ENCODE measurements at places on chromosomes 5 and 9.

- no peak for DNase-seq
Observed at GRCh38 chr5:30959238-30959637, 234.2 kb upstream of the CDH6 start.

- no peak for DNase-seq
Observed at GRCh38 chr9:85264695-85265094, 477.1 kb downstream of the AGTPBP1 start.

DNA sequence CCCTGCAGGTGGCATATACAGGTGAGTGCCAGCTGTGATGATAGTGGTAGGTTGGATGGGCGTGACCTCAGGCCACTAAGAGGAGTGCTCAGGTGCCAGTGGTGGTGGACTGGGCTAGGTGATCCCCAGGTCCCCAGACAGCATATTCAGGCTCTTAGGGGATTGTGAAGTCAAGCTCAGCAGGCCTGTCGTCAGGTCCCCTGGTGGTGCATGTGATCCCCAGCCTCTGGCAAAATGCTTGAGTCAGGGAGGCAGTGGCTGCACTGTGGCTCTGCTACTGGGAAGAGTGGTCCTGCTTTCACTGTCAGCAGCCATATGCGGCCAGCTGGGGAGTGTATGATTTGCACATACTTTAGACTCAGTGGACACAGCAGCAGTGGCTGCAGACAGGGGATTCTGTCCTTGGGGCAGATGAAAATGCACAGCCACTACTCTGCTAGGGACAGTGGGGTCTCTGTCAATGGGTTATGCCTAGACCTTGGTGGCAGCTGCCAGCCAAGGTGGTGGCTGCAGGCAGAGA lies 31.6 kb upstream of the CTSL start:
- no peak for DNase-seq

GRCh38 chr5:147037515-147038205 lies 159.1 kb upstream of the PPP2R2B start:
- DNase-seq = no peak

GRCh38 chr5:73450672-73451223 lies 2.2 kb upstream of the FOXD1 start:
- no peak for DNase-seq

Data from stimulated activated CD8-positive, alpha-beta memory T cell treated with anti-CD3 and anti-CD28 coated beads, Interleukin-4, amount 100 ng/mL, for 1 hour (primary cell).